ENCODE measurements at places on chromosomes 6 and 20.

DNA sequence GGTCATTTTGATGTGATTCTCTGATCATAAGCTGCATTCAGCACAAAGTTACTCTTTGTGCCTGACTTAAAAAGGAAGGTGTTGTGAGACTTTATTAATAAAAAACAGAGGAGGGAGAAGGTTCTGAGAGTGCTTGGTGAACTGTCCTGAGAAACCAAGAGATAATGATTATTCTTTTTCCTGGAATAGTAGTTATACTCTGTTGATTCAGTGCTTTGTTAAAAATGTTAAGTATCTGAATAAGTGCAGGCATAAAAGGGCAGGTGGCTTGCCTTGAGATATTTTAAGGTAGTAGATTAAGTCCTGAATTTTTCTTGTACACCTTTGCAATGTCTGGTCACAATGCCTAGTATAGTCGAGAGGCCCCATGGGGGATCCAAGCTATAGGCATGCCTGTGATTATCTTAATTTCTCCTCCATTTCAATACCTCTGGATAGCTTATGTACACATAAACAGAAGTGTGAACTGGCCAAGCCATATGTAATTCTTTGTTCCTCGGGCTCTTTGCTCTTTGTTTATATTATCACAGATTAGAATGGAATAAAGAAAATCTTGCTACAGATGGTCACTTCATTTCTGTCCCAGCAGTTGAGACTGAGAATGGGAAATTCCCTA, 50.0 kb downstream of the SOBP start:
- no peak for DNase-seq

DNA sequence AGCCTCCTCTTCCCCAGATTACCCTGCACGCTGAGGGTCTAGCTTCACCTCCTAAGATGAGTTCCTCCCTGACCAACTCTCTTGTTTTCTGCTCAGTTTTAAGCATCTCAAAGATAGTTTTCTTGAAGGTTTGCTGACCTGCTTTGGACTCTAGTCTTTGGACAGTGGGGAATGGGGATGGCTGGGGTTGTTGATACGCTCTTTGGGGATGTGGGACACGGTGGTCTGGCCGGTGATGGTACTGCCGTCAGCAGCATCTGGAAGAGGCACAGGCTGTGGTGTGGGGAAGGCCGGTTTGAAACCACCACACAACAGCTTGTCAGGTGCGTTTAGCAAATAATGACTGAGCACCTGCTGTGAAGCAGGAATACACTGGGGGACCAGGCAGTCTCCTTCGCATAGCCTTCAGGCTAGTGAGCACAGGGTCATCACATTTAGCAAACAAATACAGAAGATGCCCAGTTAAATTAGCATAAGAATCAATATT, 94.1 kb downstream of the TMEM242 start:
- DNase-seq: no peak

GRCh38 chr6:107319906-107320530, 139.3 kb downstream of the PDSS2 start:
- no peak for DNase-seq

DNA sequence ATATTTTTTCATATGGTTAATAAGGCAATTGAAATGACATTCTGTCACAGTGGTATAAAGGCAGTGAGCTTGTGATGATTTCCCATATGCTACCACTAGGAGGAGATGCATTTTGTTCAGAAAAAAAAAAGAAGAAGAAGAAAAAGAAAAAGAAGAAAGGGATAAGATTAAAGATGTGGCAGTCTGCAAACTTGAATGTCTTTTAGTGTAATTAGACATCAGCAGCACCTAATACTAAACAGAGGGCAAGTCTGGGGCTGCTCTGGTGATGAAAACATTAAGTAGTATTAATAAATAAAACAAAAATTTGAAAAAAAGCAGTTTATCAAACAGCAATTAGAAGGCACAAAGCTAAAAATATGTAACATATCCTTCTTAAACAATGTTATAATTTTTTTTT, 95.4 kb upstream of the DEFB112 start:
- DNase-seq: no peak

- no peak for DNase-seq
These were observed 29.1 kb downstream of the MYH7B start for GRCh38 chr20:34984756-34985261.

- DNase-seq: no peak
These were observed 34.3 kb upstream of the COL9A1 start for GRCh38 chr6:70336996-70337742.

DNA sequence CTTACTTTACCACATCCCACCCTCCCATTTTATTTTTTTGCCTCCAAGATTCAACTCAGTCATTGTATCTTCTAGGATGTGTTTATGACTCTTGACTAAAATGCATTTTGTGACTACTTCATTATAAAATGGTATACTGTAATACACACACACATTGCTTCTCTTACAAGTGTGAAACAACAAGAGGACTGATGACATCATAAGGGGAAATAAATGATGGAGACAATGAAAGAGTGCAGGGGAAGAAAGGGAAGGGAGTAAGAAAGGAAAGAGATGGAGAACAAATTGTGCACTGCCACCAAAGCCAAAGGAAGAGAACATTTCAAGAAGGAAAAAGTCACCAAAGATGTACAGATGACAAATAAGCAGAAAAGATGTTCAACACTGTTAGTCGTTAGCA, 102.6 kb downstream of the CD164 start:
- DNase-seq: no peak

- DNase-seq: no peak
These were observed 185.6 kb downstream of the BMP7 start for GRCh38 chr20:57080796-57081195.

DNA sequence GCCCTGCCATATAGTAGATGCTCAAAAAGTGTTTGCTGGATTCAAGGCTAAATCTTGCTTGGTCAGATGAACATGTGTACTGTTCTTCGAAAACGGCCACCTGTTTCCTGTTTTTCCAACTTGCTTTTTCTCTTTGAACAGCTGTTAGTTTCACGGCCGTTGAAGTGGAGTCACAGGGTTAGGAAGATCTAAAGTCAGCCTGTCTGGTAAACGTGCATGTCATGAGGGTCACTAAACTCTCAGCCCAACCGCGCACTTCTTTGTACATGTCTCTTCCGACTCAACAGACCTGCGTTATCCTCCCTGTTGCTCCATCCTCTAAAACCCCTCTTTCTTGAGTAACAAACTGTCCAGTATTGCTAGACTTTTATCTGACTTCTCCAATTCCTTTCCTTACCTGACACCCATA, 93.2 kb upstream of the MAN1A1 start:
- no peak for DNase-seq

GRCh38 chr20:62586799-62587198, 55.5 kb upstream of the SLCO4A1 start:
- DNase-seq: no peak

DNA sequence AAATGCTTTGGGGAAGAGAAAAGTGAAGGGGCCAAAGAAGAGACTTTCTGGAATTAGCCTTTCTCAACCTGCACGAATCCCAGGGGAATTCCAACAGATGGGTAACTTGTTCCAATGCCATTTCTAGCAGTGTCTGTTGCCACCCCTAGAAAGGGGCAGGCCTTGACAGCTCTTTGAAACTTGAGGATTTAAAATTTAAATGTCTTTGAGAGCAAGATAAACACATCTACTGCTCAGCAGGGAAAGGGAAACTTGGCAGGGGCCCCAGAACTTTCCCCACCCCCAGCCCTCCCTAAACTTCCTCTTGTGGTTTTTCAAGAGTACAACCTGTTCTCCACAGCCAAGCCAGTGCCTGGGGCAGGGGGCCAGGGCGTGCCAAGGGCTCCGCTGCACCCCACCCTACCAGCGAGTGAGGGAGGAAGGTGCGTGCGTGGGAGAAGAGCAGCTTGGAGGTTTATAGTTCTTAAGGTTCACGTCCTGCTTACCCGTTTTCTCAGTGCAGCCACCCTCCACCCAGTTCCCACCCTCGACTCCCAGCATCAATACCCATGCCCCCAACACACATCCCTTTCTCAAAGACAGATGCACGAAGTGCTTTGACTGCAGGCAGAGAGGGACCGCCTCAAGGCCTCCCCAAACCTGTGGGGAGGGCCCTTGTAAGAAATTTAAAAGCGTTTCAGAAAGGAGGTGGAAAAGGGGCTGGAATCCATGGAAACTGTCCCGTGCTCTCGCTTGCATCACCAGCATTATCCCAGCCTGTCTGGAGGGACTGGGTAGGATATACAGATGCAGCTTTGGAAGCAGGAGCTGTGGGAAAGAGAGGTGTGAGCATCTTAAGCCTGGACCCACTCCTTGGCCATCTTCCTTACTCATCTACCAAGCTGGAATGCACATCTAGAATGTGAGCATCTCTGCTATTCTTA, 4.5 kb upstream of the TAF8 start:
- DNase-seq: peak; percentile 61

DNA sequence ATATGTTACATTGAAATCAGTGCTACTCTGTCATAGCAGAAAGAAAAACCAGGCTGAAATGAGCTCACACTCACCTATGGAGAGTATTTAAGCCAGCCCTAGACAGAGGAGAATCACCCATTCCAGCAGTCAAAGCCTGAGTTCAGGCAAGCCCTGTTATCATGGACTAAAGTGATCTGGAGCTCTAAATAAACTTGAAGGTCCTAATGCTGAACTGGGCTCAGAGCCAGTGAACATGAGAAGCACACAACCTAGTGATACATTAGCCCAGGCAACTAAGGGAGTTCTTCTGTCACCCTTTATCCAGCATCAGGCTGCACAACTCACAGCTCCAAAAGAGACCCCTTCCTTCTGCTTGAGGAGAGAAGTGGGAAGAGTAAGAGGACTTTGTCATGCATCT, 425.0 kb downstream of the COL12A1 start:
- DNase-seq: no peak

DNA sequence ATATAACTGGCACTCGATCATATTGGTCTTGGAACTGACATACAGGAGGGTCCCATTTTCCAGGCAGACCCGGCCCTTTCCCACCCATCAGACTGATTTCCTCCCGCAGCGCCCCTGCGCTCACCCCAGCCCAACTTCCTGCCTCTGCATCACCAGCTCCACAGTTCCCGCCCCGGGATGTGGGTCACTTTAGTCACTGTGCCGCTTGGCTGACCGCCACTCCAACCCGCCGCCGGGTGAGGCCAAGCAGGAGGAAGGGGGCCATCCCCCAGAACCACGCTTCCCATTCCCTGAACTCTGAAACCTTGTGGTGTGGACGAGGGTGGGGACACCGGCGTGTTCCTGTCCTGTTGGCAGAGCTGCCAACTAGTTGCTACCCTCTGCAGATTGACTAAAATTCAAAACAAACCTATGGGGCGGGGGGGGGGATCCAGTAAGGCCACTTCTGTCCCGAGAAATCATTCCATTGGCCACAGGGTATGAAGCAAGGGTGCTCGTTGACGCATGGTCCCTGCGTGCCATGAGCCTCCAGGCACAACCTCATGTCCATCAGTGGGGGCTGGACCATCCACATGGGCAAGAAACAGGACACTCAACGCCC, 12.3 kb downstream of the TGM2 start:
- DNase-seq: no peak

DNA sequence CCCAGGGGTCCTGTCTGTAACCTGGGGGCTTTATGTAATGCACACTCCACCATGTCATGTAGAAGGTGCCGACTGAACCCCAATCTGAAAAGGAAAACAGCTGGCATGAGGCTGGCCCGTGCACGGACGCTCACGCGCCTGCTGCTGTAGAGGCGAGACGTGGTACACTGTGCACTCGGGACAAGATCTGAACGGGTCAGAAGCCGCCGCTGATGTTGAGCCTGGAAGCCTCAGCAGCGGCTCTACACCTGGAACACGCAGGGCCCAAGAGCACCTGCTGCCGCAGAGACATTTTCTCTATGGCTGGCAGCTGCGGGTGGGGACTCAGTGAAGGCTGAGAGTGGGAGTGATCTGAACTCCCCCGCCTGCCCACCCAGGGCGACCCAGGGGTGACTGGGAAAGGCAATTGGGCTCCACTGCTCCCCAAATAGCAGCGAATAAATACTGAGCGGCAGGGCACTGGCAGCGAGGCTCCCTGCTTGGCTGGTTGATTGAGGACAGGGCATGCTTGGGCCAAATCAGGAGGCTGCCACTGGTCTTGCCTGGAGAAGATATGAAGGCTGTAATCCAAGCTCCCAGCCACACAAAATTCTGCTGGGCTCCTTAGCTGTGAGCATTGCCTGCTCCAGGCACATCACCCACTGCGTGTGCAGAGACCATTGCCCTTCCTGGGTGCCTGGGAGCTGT, 2.5 kb upstream of the OGFR start:
- DNase-seq: no peak

DNA sequence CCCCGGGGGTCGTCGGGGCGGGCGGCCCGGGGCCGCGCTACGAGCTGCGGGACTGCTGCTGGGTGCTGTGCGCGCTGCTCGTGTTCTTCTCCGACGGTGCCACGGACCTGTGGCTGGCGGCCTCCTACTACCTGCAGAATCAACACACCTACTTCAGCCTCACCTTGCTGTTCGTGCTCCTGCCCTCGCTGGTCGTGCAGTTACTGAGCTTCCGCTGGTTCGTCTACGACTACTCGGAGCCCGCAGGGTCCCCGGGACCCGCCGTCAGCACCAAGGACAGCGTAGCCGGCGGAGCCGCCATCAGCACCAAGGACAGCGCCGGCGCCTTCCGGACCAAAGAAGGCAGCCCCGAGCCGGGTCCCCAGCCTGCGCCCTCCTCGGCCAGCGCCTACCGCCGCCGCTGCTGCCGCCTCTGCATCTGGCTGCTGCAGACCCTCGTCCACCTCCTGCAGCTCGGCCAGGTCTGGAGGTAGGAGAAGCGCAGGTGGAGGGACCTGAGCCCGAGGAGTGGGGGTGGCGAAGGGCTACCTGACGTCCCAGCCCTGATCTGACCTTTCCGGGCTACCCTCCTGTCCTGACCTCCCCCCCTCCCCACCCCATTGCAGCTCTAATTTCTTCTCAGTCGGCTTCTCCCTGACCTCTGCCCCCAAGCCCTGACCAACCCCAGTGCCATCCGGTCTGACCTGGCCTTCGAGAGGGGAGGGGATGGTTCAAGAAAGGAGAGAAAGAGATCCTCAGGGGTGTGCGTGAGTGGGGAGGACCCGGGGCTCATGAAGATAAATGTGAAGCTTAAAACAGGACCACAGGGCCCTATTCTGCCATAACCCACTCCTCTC, 558 bp downstream of the XKR7 start:
- DNase-seq: peak; percentile 30

DNA sequence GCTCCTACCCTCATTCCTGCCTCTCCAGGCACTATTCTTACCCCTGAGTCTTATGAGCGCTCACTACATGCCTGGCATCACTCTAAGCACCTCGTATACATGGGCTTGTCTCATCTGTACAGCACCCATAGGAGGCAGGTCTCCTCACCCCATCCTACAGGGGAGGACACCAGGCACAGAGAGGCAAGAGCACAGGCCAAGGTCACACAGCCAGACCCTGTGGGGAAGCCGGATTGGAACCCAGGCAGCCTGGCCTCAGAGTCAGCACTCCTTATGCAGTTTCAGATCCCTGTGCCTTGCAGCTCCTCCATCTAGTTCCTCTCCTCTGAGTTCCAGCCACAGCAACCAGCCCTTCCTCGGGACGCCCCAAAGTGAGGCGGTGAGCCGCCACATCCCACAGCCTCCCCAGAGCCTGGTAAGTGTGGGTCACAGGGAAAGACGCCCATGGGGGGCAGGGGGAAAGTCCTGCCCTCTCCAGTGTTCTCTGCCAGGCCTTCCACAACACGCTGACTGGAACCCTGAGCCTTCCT, 103.3 kb downstream of the NFATC2 start:
- DNase-seq: no peak
